ENCODE measurements at places on chromosomes 5 and 9.

- DNase-seq = no peak
These were observed 48.7 kb downstream of the TIMD4 start for GRCh38 chr5:156914371-156914737.

GRCh38 chr9:122286764-122287163, 22.1 kb downstream of the MRRF start:
- DNase-seq = no peak

DNA sequence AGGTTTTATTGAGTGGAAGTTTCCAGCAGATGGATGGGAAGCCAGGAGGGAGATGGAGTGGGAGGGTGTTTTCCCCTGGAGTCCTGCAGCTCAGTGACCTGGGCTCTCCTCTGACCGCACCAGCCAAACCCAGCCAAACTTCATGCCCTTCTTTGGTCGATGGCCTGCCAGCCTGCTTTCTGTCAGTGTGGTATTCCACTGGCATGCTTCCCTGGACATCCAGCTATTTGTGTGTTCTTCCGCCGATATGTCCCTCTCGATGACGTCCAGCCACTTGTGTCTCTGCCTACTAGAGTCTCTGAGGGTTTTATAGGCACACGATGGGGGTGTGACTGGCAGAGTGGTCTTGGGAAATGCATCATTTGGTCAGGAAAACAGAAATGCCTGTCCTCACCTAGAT, 33.8 kb downstream of the GPBP1 start:
- no peak for DNase-seq

DNA sequence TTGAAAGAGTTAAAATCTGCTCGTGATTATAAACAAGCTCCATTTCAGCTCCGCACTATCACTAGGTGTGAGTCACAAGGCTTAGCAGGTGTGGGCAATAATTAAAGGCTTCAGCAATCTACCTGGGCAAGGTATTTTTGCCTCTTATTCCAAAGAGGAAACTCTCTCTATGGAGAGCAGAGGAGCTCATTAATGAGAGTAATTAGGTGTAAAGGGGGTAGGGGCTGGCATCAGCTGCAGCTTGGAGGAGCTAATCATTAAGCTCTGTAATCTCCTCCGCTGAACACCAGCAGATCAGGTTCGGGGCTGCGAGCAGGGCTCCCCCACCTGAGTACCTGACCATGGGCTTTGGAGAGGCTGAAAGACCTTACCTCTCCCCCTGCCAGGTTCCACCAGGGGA, 129.2 kb downstream of the CRB2 start:
- peak; percentile 22 for DNase-seq

- peak; percentile 62 for DNase-seq
These were observed 357.7 kb downstream of the SEMA5A start for GRCh38 chr5:9188131-9188530.

DNA sequence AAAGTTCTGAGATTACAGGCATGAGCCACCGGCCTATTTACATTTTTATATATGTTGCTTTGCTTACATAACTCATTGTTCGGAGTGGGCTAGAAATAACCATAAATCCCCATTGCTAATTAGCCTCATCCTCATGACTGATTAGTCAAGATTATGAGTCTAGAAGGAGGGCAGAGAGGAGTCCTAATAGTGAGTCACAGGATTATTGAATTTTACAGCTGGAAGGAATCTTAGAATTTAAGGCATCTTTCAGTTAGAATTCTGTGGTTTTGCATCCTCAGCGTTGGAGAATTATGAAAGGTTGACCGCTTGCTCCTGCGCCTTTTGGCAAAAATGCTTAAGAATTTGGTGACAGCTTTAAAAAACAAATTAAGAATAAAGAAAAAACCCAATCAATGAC, 2.6 kb upstream of the PBX3 start:
- DNase-seq = no peak

GRCh38 chr5:166679331-166679730, 1612.1 kb upstream of the WWC1 start:
- no peak for DNase-seq

DNA sequence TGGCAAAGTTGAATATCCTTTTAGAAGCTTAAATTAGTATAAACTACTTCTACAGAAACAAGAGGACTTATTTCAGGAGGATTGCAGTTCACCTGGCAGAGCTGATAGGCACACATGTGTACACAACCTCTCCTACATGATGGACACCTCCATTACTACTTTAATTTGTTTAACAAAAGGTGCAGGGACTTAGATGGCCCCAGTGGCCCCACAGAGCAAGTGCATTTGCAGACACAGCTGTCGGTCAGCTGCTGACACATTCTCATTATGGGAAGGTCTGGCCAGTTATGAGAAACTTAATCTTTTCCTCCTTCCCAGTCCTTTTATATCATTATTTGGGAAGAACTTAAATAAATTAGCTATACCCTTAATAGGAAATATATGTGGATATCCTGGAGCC, 28.3 kb downstream of the TDRD7 start:
- no peak for DNase-seq

GRCh38 chr5:179343719-179344430, 1.4 kb downstream of the ADAMTS2 start:
- no peak for DNase-seq

- DNase-seq = peak; percentile 90
These were observed 5.0 kb downstream of the SMAD5 start for GRCh38 chr5:136137497-136138220.

GRCh38 chr5:90994796-90995195, 388.3 kb downstream of the ARRDC3 start:
- DNase-seq = peak; percentile 81

- no peak for DNase-seq
These were observed 621.7 kb upstream of the NUDT12 start for GRCh38 chr5:104184264-104184663.
